ENCODE measurements at places on chromosomes 7 and 10. TPM values are rescaled to one million over a fixed set of nuclear protein-coding genes. Genes with fewer than 3 reads are reported as not detected.

The AEBP1 gene
- total RNA-seq: 0.38 TPM

The ELOVL3 gene
- not detected for total RNA-seq

DNA sequence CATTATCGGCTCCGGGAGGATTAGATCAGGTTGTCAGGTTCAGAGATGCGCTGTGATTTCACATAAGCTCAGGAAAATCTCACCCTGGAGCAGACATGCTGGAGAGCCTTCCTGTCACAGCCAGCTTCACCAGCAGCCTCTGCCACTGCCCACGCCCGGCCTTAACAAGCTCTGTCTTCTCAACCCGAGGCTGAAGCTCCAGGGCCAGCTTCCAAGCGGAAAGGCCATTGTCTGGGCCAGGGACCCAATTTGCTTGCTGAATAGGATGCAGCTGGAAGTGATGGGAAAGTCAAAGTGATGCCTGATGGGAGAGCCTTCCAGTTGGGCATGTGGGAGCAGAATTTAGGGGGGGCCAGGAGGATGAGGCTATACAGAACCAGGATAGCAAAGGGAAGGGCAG, 36.3 kb downstream of the C10orf105 start:
- DNase-seq: no peak

DNA sequence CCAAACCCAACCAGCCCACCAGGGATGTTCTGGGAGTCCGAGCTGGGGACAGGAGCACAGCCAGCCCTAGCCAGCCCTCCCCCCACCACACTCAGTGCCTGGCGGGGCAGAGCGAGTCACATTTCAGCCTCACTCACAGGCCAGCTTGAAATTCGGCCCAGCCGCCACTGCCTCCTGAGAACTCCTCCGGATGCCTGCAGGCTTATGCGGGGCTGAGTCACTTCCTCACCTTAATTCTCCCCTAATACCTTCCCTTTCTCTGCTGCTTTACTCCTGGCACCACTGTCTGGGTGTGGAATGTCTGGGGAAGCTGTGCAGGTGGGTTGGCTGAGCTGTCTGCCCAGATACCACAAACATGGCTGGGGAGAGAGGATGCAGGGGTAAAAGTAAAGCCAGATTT, 22.6 kb upstream of the DLG5 start:
- no peak for DNase-seq

DNA sequence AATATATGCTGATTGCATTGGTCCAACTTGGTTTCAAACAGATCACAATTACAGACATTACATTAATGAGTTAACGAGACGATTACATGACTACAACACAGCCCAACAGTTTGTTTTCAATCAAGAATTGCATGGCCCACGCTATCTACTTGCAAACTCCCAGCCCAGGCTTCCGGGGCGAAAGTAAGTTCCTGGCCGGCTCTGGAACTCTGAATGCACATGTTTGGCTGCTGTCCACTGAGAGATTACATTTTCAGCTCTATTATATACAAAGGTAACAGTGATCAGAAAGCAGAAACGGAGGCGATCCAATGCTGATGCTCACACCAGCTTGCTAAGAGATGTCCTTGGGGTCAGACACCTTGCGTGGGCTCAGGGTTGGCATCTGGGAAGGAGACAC, 206.3 kb downstream of the FANK1 start:
- DNase-seq: no peak

GRCh38 chr10:111440501-111440900, 363.7 kb downstream of the ADRA2A start:
- DNase-seq: no peak

- DNase-seq: no peak
These were observed 7.0 kb upstream of the MUC17 start for GRCh38 chr7:101012931-101013330.

DNA sequence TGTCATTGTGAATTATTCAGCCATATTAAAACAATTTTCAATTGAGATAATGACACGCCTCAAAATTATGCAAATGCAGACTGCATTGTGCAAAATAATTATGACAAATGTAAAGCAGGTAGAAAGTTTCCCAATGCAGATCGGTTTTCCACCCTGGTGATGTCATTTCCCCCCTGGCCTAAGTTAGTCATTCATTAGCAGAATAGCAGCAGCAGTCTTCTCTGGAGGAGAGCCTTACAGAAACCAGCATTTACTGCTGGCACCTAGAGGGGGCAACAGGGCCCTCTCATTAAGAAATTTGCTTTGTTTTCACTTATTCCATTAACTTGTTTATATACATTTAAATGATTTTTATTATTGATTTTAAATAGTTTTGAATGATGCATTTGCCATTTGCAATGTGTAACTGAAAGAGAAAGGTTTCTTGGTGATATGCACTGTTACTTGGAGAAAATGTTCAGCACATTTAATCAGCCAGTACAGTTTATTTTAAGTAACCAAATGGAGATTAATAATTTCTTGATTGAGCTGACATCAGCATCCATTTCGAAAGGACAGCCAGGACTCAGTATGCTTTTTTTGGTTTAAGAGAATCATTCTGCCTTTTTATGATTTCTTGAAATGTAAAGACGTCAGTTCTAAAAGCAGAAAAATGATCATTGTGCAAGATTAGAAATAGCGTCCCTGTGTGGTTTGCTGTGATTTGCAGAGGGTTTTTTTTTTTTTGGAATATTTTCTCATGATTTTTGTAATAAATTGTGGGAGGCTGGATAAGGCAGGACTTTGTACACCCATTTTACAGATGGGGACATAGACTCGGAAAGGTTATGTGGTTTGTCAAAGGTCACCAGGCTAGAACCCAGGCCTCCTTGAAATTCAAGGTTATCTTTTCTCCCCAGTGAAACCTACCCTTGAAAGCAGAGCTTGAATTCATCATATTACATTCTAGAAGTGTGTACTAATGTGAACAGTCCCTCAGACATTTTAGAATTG, 3.5 kb downstream of the ARID5B start:
- DNase-seq: peak; percentile 46

- no peak for DNase-seq
These were observed 129.5 kb downstream of the KLF6 start for GRCh38 chr10:3655528-3655927.

DNA sequence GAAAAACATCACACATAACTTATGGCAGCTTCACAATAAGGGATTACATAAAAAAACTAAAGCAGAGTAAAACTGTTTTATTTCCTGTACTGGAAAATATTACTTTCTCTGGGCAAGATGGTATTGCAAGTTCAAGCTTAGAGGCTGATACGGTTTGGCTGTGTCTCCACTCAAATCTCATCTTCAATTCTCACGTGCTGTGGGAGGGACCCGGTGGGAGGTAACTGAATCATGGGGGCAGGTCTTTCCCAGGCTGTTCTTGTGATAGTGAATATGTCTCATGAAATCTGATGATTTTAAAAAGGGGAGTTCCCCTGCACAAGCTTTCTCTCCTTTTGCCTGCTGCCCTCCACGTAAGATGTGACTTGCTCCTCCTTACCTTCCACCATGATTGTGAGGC, 5.1 kb upstream of the LRRC27 start:
- DNase-seq: no peak

- no peak for DNase-seq
These were observed 219.6 kb downstream of the CACNB2 start for GRCh38 chr10:18359812-18360211.

DNA sequence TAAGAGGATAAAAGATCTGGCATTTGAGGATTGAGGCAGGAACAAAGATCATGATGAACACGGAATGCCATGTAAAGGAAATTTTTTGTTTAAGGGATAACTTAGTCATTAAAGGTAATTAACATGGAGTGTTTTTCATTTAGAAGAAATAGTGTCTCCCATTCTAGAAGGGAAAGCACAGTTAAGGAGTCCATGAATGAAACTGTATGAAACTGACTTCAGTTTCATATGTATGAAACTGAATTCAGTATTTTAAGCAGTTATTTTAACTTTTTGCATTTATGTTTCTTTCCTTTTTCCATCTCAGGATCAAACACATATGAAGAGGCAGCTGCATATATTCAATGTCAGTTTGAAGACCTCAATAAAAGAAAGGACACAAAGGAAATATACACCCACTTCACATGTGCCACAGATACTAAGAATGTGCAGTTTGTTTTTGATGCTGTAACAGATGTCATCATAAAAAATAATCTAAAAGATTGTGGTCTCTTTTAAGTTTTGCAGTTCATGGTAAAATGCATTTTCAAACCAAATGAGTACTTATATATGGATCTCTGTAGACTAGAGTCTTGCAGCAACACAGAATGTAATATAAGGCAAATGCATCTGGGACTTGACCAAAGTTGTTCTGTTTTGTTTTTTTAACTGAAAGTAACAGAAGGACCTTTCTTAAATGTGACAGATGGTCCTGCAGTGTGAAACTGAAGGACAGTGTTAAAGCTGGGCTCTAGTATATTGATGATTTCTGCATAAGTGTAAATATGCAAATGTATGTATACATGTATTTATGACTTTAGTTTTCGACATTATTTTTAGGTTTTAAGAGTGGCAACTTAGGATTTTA, 82.6 kb downstream of the GNAI1 start:
- no peak for DNase-seq

DNA sequence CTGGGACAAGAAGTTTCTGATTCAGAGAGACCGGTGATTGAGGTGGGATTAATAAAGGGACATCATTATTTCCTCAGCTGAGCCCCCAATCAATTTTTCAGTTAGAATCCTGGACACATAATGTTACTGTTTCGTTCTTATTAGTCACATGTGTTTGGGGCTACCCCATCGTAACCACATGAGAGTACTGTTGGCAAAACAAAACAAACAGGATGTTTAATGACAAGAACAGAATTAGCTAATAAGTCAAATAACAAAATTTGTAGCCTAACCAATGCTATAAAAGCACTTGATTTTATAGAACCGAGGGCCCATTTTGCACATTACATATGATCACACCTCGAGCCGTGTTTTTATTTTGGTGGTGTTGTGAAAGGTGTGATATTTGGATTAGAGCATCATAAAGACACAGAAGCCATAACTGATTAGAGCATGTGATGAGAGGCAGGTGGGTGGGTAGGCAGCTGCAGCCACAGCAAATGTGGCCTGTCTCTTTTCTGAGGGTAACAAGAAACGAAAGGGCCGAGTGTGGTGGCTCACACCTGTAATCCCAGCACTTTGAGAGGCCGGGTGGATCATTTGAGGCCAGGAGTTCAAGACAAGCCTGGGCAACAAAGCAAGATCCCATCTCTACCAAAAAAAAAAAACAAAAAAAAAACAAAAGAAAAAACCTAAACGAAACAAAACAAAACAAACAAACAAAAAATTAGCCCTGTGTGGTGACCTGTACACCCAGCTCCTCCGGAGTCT, 1.8 kb upstream of the VWC2 start:
- no peak for DNase-seq

GRCh38 chr10:122050811-122051210, 61.8 kb downstream of the TACC2 start:
- DNase-seq: no peak

DNA sequence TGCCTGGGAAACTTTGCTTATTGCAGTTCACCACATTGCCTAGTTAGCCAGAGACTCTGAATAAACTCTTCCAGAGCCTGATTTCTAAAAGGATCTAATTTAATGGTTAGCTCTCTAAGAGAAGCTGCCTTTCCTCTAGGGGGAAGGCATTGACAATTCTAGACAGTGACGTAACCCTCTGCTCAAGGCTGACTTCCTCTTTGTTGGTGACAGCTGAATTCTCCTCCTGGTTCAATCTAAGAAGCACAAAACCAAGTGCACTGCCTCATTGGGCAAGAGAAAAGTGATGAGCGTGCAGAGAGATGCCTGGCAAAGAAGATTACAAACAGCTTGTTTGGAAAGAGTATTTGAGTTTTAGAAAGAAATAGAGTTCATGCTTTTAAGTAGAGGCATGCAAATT, 102.7 kb downstream of the MACC1 start:
- no peak for DNase-seq

- no peak for DNase-seq
These were observed 269.2 kb downstream of the BAMBI start for GRCh38 chr10:28946479-28946878.

- DNase-seq: peak; percentile 66
These were observed 35.5 kb upstream of the KDM7A start for GRCh38 chr7:140212100-140212881.

DNA sequence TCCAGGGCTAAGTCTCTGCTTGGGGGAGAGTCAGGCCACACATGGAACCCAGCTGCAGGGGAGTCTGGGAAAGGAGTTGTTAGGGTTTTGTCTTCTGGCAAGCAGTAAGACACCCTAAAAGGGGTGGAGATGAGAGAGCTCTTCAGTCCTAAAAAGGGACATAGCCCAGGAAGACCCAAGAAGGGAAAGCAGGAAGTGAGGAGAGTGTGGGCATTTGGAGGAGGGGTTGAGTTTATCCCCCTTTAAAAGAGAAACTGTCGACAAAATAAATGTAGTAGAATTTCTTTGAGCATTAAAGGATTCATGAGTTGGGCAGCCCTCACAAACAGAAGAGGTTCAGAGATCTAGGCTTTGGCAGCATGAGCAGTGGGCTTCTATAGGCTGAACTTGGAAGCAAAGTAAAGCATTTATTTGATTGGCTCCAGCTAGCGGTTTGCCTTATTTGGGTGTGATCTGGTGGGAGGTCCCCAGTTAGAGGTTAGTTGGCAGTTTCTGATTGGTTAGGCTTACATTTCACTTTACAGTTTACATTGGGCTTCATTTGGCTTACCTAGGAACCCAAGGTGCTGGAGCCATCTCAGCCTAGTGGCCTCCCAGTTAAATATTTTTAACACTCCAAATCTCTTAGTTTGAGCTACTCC, 246.7 kb downstream of the CAMK1D start:
- DNase-seq: no peak

GRCh38 chr10:3169673-3170072, 2.9 kb downstream of the PITRM1 start:
- no peak for DNase-seq

DNA sequence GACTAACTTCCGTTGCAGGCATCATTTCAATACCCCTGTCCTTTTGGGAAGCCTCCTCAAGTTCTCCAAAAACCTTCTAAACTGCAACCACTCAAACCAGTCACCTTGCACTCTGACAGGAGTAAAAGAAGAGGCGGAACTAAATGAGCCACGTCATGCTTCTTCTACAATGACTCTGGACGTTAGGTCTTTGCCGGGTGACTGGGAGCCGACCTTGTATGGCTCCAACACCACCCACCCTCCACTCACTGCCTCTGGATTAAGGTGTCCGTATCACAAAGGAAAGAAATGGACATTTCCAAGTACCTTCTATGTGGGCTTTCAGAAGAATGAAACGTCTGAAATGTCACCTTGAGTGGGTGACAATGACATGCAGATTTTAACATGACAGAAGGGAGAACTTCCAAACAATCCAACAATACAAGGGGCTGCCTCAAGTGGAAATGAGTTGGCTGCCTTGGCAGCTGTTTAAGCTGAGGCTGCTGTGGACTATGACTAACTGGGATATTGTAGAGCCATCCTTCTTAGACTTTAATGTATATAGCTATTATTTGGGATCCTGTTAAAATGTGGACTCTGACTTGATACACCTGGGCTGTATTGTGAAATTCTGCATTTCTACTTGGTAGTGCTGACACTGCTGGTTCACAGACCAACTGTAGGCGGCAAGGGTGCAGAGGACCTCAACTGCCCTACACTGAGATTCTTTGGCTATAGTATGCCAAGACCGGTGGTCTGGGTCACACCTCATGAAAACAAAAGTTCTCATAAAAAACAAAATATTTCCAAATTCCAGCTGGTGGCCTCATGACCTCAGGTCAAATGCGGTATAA, 33.8 kb upstream of the PDLIM1 start:
- DNase-seq: no peak
